ENCODE measurements at places on chromosomes 2 and 18.

GRCh38 chr18:75323821-75324585, 103.5 kb downstream of the SMIM21 start:
- DNase-seq, result no peak

DNA sequence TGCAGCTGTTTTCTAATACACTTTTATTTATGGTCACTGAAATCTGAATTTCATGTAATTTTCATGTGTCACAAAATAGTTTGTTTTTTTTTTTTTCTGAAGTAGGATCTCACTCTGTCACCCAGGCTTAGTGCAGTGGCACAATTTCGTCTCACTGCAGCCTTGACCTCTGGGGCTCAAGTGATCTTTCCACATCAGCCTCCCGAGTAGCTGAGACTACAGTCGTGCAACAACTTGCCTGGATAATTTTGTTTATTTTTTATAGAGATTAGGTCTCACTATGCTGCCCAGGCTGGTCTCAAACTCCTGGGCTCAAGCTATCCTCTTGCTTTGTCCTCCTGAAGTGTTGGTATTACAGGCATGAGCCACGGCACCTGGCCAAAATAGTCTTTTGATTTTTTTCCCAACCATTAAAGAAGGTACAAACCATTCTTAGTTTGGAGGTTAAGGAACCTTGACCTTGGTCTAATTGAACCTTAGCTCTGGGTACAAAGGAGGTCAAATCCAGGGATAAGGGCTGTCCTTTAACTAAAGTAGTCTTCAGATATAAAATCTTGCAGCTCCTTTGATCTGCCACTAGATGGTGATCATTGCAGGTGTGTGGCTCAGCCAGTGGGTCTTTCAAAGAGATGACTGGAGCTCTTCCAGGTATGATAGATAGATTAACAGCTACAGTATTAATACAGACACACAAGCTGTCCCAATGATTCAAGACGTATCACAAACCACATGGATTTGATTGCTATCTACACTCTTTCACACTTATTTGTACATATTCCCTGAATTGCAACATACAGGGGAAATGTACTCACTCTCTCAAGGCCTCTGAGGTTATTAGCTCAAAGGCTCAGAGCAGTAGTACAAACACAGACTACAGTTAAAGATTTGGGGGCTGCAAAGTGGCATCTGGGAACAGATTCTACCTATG, 4.7 kb upstream of the KRCC1 start:
- peak; percentile 40 for DNase-seq

DNA sequence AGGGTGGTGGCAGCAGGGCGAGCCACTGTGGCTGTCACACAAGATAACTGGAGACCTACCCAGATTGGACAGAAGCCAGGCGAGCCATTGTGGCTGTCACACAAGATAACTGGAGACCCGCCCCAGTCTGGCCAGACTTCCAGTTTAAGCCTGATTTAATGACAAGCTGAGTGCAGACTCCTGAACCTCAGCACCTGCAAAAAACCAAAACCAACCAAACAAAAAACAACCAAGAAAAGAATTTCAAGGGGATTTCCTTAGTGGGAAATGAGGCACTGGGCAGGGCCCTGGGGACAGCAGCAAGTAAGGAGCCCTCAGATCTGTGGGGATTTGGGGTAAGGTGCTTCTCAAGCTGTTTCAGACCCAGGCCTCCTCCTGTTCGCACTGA, 95.2 kb upstream of the BOD1L2 start:
- no peak for DNase-seq

DNA sequence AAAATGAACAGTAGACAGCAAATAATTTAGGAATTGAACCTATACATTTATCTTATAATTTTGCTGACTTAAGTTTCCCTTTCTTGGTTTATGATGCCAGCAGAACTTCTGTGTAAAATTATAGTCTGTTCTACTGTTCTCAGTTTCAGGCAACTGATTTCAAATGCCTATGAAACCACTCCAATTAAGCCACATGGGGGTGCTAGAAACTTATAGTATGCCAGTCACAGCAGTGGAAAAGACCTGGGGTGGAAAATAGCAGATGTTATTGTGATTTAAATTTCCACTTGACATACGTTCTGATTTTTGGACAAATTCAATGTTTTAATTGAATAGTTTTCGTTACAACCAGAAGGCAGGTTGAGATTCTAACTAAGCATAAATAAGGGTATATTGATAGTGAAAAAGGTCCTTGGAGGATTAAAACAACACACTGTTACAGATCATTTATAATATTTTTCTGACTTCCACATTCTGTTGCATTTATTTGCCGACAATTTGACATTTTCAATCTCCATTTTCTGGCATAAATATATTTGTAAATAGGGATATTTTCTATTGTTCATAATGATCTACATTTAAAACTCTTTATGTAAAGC, 61.4 kb downstream of the CPS1 start:
- peak; percentile 10 for DNase-seq

- DNase-seq, result peak; percentile 76
Measured at GRCh38 chr2:12050396-12050795, 304.0 kb downstream of the LPIN1 start.

GRCh38 chr2:20157193-20157891, 67.6 kb downstream of the SDC1 start:
- DNase-seq, result peak; percentile 53

DNA sequence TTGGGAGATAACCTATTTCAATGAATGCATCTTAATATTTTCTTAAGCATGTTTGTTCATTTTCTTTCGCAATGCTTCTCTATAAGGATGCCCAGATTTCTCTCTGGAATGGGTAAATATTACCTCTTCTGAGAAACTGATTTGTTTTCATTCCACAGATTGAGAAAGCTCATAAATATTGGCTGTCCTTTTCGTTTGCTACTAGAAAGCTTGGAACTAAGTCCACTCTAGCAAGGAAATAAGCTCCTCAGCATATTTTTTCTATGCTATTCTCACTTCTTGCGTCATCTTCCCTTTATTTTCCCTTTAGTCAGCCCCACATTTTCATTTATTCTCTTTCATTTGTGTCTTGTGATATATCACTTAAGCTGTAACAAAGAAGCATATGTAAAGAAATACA, 76.3 kb downstream of the ANTXR1 start:
- DNase-seq, result no peak

- no peak for DNase-seq
Measured at GRCh38 chr2:216659276-216659675, 26.1 kb downstream of the IGFBP2 start.

DNA sequence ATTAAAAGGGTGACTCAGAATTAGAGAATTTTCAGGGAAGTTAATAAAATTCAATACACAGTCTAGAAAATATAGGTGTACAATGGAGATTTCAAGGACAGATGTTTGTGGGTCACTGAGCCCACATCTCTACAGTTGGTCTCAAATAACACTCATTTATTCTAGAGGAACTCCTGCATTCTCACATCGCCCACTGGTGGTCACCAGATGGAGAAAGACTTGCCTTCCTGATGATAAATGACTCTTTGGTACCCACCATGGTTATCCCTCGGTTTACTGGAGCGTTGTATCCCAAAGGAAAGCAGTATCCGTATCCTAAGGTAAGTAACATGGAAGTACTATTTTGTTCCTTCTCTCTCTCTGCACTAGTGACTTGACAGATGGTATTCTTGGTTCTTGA, 1297.1 kb downstream of the DPP10 start:
- DNase-seq, result no peak

DNA sequence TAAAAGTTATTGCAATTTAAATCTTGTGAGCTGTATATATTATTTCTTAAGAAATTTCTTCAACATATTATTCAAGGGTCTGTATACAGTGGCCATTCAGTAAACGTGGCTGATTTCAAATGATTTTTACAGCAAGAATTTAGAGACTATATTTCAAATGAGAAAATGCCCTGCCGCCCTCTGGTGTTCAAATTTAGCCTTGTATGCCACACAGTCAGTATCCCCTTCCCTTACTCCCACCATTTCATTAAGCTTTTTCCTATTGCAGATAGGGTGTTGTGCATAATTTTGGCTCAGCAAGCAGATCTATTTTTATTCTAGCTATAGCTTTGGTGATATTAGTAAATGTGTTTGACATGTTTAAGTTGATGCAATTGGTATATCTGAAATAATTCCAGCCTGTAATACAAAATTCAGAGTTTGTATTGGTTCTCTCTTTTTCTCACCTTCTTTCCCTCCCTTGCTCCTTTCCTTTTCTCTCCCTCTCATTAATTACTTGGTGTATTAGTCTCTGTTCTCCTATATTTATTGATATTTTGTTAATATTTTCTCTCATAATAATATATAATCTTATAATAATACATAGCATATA, 22.8 kb upstream of the SCN7A start:
- DNase-seq, result peak; percentile 18

GRCh38 chr2:5387406-5387805, 304.8 kb upstream of the SOX11 start:
- peak; percentile 13 for DNase-seq

GRCh38 chr18:58125183-58125582, 81.2 kb downstream of the NEDD4L start:
- DNase-seq, result no peak

DNA sequence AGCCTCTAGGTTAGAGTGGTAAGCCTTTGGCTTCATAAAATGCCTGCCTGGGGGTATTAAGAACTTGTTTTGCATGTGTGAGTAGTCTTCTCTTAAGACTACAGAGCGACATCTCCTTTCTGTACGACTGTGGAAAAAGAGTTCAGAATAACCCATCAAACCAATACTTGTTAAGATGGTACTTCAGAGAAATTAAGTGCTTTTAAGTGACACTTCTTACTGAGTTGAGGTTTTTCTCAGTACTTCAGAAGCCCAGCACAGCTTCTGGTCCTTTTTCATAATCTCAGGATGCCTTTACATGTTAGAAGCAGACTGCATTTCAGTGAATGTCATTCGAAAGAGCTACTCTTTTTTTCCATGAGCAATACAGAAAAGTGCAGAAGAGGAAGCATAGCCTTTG, 10.8 kb downstream of the XRCC5 start:
- no peak for DNase-seq

DNA sequence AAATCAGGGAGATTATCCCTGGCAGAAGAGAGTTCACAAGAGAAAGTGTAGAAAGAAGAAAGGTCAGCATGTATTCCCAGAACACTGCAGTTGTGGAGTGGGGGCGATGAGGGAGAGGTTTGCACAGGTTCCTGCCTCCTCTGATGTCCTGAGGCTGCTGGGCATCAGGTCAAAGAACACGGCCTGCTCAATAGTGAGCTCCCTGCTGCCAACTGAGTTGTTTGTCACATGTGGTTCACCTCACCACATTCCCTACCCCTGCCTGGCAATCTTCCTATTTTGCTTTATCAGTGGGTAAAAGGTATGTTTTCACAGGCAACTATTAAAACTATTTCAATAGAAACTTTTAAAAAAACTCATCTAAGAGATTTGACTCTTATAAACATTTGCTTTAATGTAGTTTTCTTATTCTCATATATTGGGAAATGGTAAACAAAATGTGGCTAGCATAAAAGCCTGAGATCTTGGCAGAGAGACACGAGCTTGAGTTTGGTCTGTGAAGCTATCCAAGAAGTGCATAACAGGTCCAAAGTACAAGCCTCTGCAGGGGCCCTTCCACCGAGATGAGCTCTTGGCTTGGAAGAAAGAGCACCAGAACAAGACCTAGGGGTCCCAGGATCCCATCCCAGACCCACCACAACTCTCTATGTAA, 123.9 kb upstream of the SRD5A2 start:
- DNase-seq, result no peak

GRCh38 chr2:98511981-98512380, 67.3 kb downstream of the INPP4A start:
- no peak for DNase-seq

- peak; percentile 28 for DNase-seq
Measured at GRCh38 chr2:141929331-141930252, 201.2 kb downstream of the LRP1B start.

GRCh38 chr2:170101789-170102188, 76.2 kb upstream of the MYO3B start:
- no peak for DNase-seq

GRCh38 chr2:166831930-166832329, 56.4 kb upstream of the XIRP2 start:
- DNase-seq, result no peak

GRCh38 chr2:173050684-173051083, 25.0 kb upstream of the MAP3K20 start:
- DNase-seq, result peak; percentile 21

- peak; percentile 6 for DNase-seq
Measured at GRCh38 chr2:24682304-24682703, 110.9 kb downstream of the PTRHD1 start.

GRCh38 chr18:9791991-9792390, 83.9 kb downstream of the RAB31 start:
- no peak for DNase-seq

DNA sequence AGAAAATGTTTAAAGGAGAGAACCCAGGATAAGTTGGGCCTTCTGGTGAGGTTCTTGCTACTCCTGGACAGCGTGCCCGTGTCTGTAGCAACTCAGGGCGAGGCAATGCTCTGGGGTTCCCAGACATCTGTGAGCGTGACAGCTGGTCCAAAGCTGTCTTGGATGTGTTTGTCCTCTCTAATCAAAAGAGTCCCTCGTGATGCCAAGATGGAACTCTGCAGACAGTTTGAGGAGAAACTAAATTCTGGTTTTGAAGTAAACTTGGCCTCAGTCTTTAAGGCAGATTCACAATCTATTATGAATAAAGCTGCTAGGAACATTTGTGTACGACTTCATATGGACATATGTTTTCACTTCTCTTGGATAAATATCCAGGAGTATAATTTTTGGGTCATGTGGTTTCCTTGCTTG, 47.3 kb downstream of the TMEM17 start:
- no peak for DNase-seq

- DNase-seq, result no peak
Measured at GRCh38 chr2:152097801-152098495, 896 bp downstream of the CACNB4 start.

GRCh38 chr2:217456016-217456415, 546.8 kb downstream of the TNS1 start:
- DNase-seq, result peak; percentile 66

DNA sequence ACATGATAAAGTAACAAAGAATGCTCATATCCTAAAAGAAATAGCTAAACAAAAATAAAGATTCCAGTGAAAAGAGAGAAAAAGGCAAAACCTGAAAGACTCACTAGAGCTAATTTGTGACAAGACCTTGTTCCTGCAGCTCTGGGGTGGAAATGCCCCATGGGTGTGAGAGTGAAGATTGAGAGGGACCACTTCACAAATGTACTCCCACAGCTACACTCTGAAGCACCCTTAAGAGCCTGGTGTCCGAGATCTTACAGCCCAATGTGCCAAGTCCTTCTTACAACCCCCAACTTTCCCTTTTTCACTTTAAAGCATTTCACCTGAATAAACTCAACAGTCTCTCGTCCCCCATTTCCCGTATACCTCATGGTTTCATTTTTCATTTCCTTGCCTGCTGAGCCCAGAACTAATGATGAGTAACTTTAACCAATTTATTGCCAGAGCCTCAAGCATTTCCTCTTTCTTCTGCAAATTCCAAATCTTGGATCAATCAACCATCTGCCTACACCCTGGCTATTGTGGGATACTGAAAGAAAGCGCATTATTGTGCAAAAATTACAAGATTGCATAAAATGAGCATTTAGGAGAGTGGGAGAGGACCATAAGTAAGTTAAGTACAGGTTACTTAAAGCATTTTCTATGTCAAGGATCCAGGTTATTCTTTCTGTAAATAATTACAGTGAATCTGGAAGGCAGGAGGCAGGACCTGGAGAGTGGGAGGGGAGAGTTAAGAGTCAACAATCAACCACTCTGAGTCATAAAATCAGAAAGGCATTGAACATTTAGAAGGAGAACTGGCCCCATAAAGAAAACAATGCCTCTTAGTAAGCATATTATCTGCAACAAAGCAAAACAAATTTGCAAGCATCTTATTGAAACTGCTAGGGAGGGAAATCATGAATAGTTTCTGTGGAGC, 804.4 kb upstream of the CELF4 start:
- DNase-seq, result no peak

- DNase-seq, result no peak
Measured at GRCh38 chr2:47271054-47272000, 116.2 kb upstream of the STPG4 start.

- peak; percentile 75 for DNase-seq
Measured at GRCh38 chr2:159684796-159685195, 27.5 kb upstream of the MARCHF7 start.
